ENCODE measurements at places on chromosomes 3 and 15. TPM values are rescaled to one million over a fixed set of nuclear protein-coding genes. Genes with fewer than 3 reads are reported as not detected.

The ZDHHC23 gene
- total RNA-seq, result 5.5 TPM

The HERC2 gene
- 42.8 TPM for total RNA-seq

The EFCAB12 gene
- 0.65 TPM for total RNA-seq

The SHQ1 gene
- 11.0 TPM for total RNA-seq

The GOLGA6L7 gene
- total RNA-seq, result not detected

The ATP13A4 gene
- 0.36 TPM for total RNA-seq

The UBXN7 gene
- 22.7 TPM for total RNA-seq

The TRAIP gene
- total RNA-seq, result 1.8 TPM

The DLL4 gene
- total RNA-seq, result 27.6 TPM

The ATP10A gene
- total RNA-seq, result 8.4 TPM

The TMEM207 gene
- total RNA-seq, result not detected

The CTXN2 gene
- total RNA-seq, result not detected

The RASL12 gene
- 50.0 TPM for total RNA-seq

The HCN4 gene
- total RNA-seq, result not detected

The MOBP gene
- total RNA-seq, result not detected

The RNU5B-1 gene
- total RNA-seq, result not detected

The PRKCD gene
- total RNA-seq, result 37.9 TPM

The MCF2L2 gene
- total RNA-seq, result 0.31 TPM

The RAB43 gene
- total RNA-seq, result 18.5 TPM

The PLCD1 gene
- total RNA-seq, result 12.5 TPM

The VWA5B2 gene
- not detected for total RNA-seq

The FAM43A gene
- total RNA-seq, result 13.0 TPM

The GP5 gene
- 0.96 TPM for total RNA-seq

The NEK10 gene
- total RNA-seq, result 0.65 TPM

The CMTM8 gene
- total RNA-seq, result 4.8 TPM

The CASR gene
- total RNA-seq, result not detected

The PAQR5 gene
- total RNA-seq, result 0.69 TPM

The ZNF619 gene
- total RNA-seq, result 2.9 TPM

The CPLX3 gene
- total RNA-seq, result not detected

The CLDN18 gene
- not detected for total RNA-seq

The LYZL4 gene
- not detected for total RNA-seq

The FOXB1 gene
- total RNA-seq, result not detected

The PLSCR5 gene
- not detected for total RNA-seq

The TMCO5A gene
- not detected for total RNA-seq

The IGSF10 gene
- total RNA-seq, result 3.2 TPM

The LDHAL6B gene
- total RNA-seq, result not detected

The SPINT1 gene
- total RNA-seq, result 13.9 TPM

The IGDCC3 gene
- total RNA-seq, result not detected

The REC114 gene
- not detected for total RNA-seq

The CCR2 gene
- total RNA-seq, result 5.4 TPM

The COX5A gene
- total RNA-seq, result 60.4 TPM

The TMEM202 gene
- total RNA-seq, result not detected
